ENCODE measurements at places on chromosomes 1 and 21. TPM values are rescaled to one million over a fixed set of nuclear protein-coding genes. Genes with fewer than 3 reads are reported as not detected.
A peak's percentile ranks its signal among the peaks of the same experiment; 100 is the strongest.

- DNase-seq = no peak
Measured at GRCh38 chr1:230424391-230425251, 1.5 kb downstream of the PGBD5 start.

Gene SLAMF1
- total RNA-seq = 59.9 TPM

DNA sequence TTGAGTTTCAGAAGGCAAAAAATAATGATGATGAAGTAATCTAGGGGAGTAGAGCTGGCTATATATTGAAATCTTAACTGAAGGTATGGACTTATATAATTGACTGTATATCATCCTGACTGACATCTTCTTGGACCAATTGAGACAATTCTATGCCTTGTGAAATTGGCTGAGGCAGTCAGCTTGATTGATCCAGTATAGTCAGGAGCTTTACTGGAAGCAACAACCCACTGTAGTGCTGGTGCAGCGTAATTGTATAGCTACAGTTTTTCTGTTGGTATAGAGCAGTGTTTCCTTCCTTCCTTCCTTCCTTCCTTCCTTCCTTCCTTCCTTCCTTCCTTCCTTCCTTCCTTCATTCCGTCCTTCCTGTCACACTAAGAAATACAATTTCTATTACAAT, 268.0 kb downstream of the NUF2 start:
- no peak for DNase-seq

DNA sequence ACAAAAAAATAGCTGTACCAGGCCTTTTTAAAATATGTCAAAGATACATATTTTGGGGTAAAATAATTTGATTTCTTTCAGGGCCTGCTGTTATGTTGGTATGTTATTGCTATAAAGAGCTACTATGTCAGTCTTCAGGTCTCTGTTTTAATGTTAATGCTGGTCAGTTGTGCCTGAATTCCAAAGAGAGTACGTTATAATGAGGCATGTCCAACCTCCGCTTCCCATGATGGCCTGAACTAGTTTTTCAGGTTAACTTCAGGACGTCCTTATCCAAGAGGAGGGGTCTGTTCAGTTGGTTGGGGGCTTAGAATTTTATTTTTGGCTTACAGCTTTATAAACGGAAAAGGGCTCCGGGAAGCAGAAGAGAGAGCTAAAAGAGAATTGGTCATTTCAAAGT, 34.9 kb upstream of the LYPD8 start:
- no peak for DNase-seq

Gene ERRFI1
- total RNA-seq = 1.0 TPM

- DNase-seq = no peak
Measured at GRCh38 chr1:173410794-173411236, 66.3 kb upstream of the PRDX6 start.

Gene FAM177B
- total RNA-seq = 0.30 TPM

Gene NBPF10
- total RNA-seq = 2.1 TPM

Gene BPNT1
- 11.4 TPM for total RNA-seq

Gene AURKAIP1
- total RNA-seq = 72.7 TPM

DNA sequence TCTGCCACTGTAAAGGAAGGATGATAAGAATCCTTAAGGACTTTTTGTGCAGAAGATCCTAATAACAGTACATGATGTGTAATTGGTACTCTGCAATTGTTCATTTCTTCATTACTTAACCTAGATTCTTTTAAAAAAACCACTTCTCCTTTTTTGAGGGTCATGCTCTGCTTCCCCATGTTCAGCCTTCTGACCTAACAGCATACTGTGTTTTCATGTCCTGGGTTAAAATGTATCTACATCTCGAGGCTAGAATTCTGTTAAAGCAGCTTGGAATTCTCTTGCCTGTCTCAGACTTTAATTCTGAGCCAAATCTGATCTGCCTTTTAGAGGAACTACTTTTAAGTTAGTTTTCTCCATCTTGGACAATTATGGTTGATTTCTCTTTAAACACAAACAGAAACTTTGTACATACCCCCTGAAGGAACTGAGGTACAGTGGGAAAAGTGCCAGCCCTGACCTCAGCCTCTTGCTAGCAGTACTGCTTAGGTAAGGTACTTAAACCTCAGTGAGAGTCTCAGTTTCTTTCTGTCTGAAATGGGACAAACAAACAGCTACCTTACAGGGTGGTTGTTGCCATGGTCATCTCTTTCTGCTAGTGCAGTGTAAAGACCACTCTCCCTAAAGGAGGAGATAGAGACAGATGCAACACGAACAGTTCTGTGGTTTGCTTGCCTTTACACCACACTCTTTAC, 103.2 kb upstream of the DYNLT5 start:
- DNase-seq = no peak

GRCh38 chr1:226548256-226549093, at the start of gene STUM:
Gene STUM (plus strand): TSS chr1:226548764. CDS start chr1:226548905, 141 bp downstream.
- DNase-seq = peak; percentile 25

- no peak for DNase-seq
Measured at GRCh38 chr1:225878282-225878681, 3.9 kb downstream of the TMEM63A start.

DNA sequence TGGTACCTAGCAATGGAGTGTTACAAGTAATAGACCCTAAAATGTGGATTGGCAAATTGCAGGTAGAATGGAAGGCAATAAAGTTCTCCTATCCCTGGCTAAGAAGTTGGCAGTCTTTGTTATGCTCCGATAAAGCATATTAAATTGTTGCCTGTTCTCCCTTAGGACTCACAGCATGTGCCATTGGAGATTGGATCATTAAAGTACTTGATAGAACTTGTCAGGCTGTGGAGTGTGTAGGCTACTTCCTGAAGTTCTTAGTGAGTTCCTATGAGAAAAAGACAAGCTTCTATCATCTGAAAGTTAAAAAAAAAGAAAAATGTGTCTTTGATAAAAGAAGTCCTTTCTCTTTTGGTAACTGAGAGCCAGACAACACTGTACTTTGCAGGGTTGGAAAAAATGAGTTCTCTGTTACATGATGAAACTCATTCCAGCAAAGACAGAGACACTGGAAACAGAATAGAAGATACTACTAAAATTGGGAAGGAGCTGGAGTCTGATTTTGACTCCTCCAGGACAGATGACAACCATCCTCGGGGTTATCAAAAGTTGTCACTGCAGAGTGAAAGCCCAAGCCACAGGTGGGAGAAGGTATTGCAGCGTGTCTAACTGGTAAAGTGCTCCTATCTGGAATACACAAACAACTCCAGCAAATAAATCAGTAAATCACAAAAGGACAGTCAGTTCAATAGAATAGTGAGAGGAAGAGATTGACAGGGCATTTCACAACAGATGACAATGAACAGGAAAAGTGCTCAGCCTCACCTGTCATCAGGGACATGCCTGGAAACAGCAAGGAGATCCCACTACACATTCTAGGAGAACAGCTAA, 87.5 kb upstream of the WDR26 start:
- no peak for DNase-seq

DNA sequence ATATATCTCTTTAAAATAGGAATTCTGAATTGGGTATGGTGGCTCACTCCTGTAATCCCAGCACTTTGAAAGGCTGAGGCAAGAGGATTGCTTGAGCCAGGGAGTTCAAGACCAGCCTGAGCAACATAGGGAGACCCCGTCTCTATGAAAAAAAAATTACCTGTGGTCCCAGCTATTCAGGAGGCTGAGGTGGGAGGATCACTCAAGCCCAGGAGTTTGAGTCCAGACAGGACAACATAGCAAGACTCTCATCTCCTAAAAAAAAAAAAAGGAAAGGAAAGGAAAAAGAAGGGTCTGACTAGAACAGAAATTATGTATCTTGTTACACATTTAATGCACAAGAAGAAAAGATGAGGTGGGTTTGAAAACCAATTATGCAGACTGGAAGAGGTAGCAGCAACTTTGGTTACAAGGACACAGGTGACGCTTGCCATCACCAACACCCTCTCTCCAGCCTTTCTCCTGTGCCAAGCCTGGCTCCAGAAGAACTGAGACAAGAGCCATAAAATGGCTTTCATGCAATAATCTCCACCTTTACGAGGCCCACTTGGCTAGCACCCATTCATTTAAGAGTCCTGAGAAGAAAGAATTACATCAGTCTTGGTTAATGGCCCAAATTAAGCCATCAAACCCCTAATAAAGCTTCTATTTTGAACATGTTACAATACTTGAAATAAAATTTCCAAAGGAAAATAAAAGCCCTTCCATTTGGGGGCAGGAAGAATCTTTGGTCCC, 4.8 kb upstream of the SELENBP1 start:
- no peak for DNase-seq

GRCh38 chr1:175646439-175647209, 96.8 kb downstream of the TNR start:
- DNase-seq = no peak

DNA sequence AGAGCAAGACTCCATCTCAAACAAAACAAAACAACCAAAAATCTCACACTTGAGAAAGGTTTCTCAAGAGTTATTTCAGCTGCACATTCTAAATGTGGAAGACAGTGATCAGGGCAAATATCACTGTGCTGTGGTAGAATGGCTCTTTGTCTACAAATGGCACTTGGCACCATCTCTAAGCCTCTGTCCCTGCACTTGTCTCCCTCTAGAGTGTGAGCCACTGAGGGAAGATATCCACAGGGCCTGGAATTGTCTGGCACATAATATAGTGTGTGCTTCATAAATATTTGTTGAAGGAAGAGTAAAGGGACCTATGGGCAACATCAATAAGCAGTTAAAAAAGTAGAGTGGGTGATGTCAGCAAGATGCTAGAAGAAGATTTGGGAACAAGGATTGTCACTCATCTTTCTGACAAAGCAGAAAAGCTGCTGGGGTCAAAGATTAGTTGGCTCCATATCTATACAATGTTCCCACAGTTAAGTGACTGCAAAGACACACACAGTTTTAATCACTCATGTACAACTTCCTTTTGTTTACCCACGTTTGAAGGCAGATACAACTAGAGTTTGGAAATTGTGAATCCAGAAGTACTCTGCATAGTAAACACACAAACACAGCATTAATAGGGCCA, 19.1 kb downstream of the CD101 start:
- no peak for DNase-seq

DNA sequence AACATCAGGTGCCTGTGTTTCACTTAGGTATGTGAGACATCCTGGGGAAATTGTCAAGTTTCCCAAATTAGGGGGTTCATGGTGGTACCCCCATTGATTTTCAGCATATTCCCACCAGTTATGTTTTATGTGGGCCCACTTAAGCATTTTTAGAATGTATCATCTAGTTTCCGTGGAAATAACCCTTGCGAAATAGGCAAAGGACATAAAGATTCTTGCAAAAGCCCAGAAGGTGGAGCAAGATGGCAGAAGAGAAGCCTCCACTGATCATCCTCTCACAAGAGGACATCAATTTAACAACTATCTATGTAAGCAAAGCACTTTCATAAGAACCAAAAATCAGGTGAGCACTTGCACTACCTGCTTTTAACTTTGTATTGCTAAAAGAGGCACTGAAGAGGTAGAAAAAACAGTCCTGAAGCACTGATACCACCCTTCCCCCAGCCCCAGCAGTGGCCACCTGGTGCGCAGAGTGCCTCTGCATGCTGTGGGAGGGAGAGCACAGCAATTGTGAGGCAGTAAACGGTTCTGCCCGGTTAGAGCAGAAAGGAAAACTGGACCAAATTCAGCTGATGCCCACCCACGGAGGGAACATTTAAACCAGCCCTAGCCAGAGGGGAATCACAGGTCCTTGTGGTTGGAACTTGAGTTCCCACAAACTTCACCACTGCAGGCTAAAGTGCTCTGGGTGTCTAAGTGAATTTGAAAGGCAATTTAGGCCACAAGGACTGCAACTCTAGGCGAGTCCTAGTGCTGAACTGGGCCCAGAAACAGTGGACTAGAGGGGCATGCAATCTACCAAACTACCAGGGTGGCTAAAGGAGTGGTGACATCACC, 23.2 kb downstream of the MCOLN2 start:
- DNase-seq = no peak

DNA sequence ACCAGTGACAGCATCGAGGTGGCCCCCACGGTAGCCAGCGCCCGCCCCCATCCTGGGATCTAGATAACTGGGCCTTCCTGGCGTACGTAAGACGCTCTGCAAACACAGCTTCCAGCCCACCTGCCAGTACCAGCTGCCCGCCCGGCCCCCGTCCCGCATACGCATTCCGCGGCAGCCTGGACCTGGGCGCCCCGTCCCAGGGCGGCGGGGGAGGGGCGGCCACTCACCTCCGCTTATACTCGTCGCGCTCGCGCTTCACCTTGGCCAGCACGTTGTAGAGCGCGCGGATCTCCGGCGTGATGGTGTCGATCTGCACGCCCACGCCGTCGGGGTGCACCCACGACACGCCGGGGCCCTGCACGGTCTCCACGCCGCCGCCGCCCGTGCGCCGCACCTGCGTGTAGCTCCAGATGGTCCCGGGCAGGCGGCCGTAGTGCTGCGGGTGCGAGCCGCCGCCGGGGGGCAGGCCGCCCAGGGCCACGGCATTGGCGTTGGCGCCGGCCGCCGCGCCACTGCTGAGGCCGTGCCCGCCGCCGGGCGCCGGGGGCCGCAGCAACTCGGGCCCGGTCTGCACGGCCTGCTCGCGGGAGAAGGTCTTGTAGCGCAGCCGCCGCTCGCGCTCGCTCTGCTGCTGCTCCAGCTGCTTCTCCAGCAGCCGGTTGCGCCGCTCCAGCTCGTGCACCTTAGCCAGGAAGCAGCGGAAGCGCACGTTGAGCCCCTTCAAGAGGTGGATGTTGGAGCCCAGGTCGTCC, 859 bp downstream of the IFFO2 start:
- DNase-seq = peak; percentile 62

Gene TMCC2
- 0.90 TPM for total RNA-seq
